ENCODE measurements at places on chromosomes 12 and 14.

- no peak for DNase-seq
These were observed 23.0 kb downstream of the STX2 start for GRCh38 chr12:130816097-130816496.

DNA sequence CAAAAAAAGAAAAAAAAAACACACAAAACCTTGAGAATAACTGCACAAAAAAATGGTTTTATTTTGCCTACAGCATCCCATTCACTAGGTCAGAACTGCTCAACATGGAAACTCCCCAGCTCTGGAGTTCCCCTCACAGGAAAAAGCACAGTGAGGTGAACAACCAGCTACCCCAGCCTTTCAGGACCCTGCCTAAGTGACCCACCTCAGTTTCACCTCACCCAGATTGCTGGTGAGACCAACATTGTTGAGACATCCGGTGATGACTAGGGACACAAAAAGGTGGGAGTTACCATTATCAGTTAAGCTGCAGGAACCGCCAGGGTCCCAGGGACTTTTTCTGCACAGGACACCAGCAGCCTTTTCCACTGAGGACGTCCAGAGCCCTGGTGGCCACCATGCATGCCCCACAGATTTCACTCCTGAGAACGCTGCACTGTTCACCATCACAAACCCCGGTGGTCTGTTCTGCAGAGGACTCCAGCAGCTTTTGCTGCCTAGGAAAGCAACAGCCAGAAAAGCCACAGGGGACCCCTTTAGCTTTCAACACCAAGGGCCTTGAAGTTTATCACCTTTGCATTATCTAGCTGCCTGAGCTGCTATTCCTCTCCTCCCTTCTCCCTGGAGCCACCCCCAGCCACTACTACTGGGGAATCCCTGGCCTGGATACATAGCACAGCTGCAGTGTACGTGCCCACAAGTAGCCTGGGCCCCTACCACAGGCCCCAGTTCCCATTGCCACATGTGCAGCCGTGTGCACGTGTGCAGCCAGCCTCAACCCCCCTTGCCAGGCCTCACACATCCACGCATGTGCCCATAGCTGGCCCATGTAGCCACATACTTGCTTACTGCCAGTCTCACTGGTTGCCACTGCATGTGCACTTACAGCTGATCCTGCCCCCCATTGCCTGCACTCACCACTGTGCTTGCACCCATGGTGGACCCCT lies 62.5 kb upstream of the FAR2 start:
- no peak for DNase-seq

GRCh38 chr12:119180380-119181040 lies 1.8 kb downstream of the HSPB8 start:
- DNase-seq, result no peak

DNA sequence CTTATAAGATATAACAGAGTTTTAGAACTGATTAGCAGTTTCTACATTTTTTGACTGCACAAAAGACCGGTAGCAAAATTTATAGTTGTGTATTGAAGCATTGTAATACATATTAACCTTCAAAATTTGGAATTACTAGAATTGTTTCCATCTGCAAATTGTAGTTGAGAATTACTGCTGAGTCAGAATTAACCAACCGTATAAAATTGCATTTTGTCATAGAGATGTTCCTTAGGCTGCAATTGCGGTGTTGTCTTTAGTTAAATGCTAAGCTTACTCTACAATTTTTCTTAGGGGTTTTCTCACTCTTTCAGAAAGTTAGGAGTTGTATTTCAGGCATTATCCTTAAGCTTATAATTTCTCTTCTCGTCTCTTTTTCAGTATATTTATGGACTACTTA lies 132.2 kb downstream of the PLEKHA5 start:
- no peak for DNase-seq

GRCh38 chr12:20420557-20420956 lies 52.2 kb downstream of the PDE3A start:
- no peak for DNase-seq

DNA sequence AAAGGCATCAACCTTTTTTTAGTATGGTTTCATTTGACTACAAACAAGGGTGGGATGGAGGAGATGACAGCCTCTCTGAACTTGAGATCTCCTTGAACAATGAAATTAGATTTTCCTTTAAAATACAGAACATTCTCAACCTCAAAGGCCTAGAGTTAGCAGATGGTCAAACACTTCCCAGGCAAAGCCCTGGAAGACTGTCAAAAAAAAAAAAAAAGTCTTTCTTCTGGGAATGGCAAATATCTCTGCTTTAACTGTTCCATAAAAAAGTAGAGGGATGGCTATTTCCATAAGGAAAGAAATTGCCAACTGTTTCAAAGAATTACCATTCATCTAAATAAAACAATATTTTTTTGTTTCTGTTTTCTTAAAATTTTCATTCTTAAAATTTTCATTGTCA lies 870.8 kb downstream of the GALC start:
- no peak for DNase-seq

DNA sequence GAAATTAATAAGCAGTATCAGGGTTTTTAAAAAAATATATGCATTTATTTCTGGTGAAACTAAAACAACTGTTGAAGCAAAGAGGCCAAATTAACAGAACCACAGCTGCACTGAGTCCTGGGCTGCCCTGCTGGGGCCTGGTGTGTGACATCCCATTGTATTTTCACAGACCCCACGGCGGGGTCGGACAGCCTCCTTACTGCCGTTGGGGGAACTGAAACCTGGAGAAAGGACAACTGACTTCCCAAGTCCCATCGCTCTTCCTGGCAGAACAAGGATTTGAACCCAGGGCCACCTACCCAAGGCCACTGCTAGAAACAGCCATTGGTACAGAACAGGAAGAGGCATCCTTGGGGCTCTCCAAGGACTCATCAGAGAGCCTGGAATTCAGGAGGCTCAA lies 114.8 kb upstream of the SFSWAP start:
- DNase-seq, result no peak

DNA sequence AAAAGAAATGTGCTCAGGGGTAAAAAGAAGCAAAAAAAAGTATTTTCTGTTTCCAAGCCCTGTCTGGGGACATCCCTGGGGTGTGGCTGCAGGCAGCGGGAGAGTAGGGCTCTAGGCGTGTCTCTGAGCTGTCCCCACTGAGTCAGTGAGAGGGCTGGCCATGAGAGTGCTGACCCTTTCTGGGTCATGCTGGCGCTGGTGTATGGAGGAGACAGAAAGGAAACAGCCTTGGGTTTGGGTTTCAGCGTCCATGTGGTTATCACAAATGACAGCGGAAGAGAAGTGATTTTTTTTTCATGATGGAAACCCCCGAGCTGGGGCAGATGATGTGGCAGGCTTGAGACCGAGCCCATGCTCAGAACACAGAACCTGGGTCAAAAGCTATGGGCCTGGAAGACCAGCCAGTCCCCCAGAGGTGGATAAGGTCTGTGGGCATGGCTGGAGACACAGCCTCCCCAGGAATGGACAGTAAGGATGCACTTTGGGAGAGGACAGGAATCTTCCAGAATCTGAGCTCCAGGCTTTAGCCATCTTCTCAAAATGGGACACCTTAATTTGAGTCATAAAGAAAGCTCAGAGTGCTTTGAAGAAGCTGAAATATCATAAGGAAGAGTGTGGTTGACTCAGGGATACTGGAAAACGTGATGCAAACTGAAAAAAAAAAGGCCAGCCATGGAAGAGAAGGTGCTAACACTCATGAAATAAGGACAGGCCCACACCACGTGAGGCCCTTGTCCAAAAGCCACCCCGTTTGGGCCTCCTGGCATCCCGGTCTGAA lies 36.2 kb downstream of the SYNE3 start:
- DNase-seq, result peak; percentile 45

DNA sequence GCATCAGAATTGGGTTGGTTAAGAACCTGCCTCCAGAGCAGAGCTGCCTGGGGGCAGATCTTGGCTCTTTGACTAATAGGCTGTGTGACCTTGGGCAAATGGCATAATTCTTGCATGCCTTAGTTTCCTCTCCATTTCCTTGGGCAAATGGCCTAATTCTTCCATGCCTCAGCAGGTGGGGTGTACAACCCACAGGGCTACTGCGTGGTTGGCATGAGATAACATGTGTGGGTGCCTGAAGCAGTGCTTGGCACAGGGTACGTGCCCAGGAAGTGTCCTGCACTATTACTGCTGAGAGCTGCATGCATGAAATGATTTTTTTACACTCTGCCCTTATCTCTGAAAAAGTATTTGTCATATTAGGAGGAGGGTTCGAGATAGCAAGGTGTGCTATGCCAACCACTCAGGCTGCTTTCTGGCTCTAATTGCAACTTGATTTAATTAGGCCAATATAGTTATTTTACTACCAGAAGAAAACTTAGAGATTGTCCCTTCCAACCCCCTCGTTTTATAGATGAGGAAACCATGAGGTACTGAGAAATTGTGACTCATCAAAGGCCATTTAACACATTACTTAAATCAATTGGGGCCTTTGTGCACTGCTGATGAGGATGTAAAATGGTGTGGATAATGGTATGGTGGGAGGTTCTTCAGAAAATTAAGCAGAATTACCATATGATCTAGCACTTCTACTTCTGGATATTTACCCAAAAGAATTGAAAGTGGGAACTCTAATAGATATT lies 161.6 kb upstream of the HIF1A start:
- DNase-seq, result no peak

DNA sequence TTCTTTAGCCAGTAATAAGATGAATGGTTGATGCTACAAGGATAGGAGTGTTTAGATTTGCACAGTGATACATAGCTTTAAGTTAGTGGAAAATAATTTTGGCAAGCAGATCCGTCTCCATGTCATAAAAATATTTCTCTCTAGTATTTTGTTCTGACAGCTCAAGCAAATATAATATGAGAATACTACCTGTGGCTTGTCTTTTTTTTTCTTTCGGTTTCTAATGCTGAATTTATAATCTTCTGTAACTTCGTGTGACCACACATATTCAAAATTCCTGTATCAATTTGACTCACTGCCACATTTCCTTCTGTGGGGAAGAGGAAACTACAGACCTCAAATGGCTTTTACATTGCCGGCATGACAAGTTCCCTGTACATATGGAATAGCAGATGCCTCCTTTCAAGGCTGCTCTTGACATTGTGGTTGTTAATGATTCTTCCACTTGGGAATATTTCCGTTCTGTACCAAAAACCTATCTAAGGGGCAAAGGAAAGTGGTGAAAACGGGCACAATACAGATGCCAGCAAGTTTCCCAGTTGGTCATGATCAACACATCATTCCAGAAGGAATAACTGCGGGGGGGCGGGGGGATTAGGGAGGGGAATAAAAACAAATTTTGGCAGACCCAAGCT lies 103.6 kb upstream of the CCDC91 start:
- no peak for DNase-seq

DNA sequence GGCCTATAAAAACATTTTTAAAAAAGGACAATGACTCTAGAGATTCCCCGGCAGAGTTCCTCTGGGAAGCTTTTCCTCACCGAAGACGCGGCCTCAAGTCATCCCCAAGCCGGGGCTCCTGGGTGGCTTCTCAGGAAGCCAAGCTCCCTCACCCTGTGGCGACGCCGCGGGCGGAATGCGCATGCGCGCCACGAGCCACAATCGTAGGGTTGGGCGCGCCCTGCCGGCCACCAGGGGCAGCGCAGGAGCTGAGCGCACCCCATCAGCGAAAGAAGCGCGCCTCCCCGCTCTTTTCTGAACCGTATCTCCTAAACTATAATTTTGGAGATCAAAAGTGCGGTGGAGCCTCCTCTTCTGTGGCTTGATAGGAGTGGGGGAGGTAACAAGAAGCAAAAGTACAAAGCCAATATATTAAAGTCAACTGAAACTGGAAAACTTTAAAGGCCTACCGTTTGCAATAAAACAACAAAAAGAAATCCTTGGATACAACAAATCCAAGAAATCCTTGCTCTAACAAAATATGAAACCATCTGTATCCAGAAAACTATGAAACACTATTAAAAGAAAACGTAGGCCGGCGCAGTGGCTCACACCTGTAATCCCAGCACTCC lies 17.4 kb upstream of the CHFR start:
- DNase-seq, result peak; percentile 91

DNA sequence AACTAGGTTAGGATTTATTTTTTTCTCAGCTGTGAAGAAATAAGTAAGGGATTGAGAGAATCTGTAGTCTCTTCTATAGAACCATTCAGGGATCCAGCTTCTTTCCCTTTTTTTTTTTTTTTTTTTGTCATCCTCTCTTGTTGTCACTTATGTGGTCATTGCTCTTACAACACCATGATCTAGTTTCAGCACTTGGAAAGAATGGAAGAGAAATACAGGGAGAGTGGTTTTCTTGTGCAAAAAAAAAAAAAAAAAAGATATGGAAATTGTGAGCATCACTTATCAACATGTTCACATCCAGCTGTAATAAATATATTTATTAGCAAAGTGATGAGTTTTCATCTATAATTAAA lies 599.3 kb downstream of the SLC6A15 start:
- no peak for DNase-seq

DNA sequence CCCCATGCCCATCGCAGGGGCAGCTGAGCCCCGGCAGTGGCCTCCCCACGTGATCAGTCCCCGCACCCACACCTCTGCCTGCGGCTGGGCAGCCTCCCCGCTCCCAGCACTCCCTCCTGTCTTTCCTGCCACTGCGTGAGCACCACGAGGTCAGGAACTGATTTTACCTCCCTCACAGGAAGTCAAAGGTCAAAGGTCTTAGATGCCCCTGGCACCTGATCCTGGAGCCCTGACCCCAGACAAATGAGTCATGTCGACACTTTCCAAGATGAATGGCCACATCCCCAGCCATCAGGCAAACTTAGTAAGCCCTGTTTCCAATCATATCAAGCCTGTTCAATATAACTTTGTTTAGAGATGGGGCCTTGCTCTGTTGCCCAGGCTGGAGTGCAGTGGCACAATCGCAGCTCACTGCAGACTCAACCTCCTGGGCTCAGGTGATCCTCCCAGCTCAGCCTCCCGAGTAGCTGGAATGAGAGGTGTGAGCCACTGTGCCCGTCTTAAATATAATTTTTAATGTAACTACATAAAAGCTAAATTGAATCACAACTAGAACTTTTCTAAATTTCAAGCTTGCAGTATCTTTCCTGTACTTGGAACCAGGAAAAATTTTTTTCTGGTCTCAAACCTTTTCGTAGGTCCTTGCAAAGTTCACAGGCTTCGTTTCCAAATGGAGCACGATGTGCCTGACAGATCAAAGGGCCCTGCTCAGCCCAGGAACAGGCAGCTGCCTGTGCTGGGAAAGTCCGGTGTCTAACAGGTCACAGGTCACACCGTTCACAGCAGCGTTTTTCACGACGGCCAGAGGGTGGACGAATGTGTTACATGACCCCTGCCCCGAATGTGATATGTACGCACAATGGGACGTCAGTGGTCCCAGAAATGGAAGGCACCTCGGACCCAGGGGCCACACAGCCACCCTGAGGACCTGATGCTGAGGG lies 1.9 kb downstream of the LRCOL1 start:
- DNase-seq, result no peak
